RWPE2 (cell line): ENCODE measurements at places on chromosomes 2 and 18.

DNA sequence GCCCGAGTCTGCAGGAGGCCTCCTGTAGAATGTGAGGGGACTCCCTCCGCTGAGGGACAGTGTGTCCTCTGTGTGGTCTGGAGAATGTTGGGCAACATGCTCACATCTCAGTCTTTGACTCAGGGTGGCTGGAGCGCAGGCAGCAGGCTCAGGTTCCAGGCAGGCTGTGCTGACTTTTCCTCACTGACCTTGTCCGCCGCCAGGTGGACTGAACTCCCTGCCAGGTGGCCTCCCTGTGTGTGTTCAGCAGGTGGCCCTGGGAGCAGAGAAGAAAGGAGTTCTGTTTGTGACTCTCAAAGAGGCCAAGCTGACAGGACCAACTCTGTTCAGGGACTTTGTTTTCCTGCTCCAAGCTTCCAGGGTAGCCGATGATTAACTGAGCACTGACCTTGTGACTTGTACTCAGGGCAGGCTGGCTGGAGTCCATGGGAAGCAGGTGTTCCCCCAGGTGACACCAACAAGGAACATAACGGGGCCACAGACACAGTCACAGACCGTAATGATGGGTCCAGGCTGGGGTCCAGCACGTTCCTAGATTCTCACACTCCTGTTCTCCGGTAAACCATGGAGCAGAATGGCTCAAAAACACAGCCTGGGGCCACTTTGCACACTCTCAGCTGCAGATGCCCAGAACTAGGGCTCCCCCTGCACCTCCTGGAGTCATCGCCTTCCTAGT is 439.8 kb downstream of the RNF144A start:
- DNase-seq, result no peak

- no peak for DNase-seq
Observed at GRCh38 chr2:10002681-10003080, 40.7 kb upstream of the KLF11 start.

- no peak for DNase-seq
Observed at GRCh38 chr18:11570769-11571412, 38.5 kb upstream of the SLC35G4 start.

DNA sequence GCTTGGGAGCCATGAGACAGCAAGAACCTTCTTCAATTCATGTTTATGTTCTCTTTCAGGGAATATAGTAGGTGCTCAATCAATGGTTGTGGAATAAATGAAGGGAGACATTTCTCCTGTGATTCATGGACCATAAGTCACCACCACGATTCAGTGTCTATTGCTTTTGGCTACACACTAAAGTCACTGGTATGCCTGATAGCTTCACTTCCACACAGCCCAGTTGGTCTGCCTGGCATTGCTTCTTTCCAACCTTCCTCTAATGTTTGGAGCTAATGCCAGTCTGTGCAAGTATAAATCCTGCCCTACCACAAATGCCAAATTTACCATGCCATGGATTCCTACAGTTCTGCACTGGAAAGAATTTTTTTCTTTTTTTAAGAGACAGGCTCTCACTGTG is 1.3 kb upstream of the CXCR1 start:
- no peak for DNase-seq

DNA sequence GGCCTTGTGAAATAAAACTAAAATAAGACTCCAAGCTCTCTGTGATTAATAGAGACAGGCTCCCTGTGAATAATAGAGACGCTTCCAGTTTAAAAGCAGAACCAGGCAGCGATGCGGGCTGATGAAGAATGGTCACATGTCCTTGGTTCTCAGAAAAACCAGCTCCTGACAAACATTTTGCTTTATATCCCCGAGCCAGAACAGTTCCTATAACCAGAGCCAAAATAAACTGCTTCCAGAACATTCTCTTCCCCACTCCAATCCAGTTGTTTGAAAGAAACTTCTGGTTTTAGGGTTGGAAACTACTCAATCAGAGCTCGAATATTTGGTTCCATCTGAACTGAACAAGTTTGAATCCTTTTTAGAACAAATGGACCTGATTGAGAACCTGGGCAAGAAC is 213.7 kb downstream of the TSN start:
- DNase-seq, result no peak

- DNase-seq, result no peak
Observed at GRCh38 chr2:688504-689076, 11.4 kb upstream of the TMEM18 start.
